EL (cell line): ENCODE measurements at places on chromosomes 5 and 9.
A peak's percentile ranks its signal among the peaks of the same experiment; 100 is the strongest.

- DNase-seq = no peak
Measured at GRCh38 chr5:105947461-105947860, 1723.3 kb downstream of the EFNA5 start.

DNA sequence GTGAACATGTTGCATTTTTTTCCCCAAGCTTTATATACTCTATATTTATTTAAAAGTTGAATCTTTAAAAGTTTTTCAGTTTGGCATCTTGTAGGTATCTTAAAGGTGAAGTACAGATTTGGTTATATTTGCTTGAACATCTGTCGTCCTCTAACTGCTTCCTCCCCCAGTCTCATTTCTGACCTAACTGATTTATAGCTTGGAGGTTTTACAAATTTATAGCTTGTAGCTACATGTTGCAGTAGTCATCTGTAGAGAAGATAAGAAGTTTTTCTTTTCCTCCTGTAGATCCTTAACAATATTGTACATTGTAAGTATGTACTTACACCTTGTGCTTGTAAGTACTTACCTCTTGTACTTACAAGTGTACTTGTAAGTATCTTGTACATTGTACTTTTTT lies 31.0 kb upstream of the ROPN1L start:
- no peak for DNase-seq

GRCh38 chr9:99299211-99300102 lies 77.4 kb downstream of the SEC61B start:
- peak; percentile 63 for DNase-seq

- no peak for DNase-seq
Measured at GRCh38 chr9:137032858-137033257, 970 bp upstream of the FUT7 start.

- DNase-seq = no peak
Measured at GRCh38 chr9:9392755-9393154, 1220.0 kb downstream of the PTPRD start.

DNA sequence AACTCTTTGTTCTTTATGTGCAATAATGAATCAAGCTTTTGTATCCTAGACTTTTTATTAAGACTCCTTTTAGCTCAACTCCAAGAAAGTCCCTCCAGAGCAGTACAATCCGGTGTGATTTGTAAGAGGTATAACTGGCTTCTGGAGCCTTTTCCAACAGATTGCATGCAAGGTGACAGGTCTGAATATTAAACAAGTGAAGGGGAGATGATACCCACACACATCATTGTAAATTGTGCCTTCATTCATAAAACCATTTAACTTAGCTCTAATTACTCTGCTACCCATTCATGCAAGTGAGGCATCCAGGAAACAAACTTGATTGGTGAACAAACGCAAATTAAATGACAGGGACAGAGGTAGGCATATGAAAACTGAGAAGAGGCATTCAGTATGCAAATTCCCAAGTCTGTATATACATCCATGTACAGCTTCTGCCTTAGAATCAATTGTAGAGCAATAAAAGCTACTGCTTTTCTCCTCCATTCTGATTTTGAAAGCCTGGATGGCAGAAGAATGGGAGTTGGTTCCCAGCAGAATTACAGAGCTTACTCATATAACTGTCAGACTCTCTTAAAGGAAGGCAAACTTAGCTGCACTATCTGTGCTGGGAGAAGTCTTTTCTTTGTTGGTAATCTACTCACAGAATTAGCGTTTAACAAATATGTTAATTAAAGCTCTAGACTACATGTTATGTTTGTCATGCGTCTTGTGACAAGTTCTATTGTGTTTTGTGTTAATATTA lies 261.0 kb upstream of the CDH6 start:
- DNase-seq = no peak

DNA sequence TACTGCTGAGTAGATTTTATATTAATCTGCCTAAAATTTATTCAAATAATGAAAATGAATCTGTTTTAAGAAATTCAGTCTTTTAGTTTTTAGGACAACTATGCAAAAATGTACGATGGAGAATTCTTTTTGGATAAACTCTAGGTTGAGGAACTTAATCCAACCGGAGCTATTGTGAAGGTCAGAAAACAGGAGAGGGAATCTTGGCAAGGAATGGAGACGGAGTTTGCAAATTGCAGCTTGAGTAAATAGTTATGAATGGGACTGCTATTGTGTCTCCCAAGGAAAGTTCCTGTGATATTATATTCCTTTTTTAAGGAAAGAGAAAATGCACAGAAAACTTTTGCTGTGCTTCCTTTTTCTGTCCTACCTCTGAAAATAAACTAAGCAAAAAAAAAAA lies 67.9 kb downstream of the IQGAP2 start:
- DNase-seq = no peak

DNA sequence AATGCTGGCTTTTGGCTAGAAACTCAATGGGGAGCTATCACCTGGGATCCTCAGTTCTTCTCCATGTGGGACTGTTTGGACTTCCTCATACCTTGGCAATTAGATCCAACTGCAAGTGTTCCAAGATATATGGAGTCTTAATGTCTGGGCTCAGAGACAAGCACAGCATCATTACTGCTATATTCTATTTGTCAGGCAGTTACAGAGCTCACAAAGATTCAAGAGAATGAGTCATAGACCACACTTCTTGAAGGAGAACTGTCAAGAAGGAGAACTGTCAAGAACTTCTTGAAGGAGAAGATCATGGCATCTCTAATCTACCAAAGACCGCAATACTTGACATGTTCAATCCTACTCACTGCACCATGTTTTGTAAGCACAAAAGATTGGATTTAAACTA lies 106.8 kb upstream of the NREP start:
- DNase-seq = no peak

- peak; percentile 51 for DNase-seq
Measured at GRCh38 chr9:120985819-120986222, 59.2 kb upstream of the TRAF1 start.

- DNase-seq = no peak
Measured at GRCh38 chr5:153539983-153540382, 49.5 kb downstream of the GRIA1 start.

GRCh38 chr5:91031402-91031752 lies 351.7 kb downstream of the ARRDC3 start:
- no peak for DNase-seq

DNA sequence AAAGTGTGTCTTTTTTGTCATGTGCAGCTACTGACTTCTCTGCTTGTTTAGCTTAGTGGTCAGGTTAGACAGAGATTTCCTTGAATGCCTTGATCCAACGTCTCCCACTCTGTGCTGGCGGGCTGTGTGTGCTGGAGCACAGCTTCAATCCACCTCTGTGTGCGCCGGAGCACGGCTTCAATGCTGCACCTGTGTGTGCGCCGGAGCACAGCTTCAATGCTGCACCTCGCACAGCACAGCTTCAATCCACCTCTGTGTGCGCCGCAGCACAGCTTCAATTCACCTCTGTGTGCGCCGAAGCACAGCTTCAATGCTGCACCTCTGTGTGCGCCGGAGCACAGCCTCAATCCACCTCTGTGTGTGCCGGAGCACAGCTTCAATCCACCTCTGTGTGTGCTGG lies 69.0 kb upstream of the PHYKPL start:
- no peak for DNase-seq

GRCh38 chr9:109742776-109743348 lies 37.1 kb upstream of the PALM2AKAP2 start:
- DNase-seq = no peak

GRCh38 chr9:14730461-14730898 lies 7.9 kb upstream of the CER1 start:
- DNase-seq = no peak

- DNase-seq = no peak
Measured at GRCh38 chr5:119250946-119251901, 104.6 kb upstream of the TNFAIP8 start.

DNA sequence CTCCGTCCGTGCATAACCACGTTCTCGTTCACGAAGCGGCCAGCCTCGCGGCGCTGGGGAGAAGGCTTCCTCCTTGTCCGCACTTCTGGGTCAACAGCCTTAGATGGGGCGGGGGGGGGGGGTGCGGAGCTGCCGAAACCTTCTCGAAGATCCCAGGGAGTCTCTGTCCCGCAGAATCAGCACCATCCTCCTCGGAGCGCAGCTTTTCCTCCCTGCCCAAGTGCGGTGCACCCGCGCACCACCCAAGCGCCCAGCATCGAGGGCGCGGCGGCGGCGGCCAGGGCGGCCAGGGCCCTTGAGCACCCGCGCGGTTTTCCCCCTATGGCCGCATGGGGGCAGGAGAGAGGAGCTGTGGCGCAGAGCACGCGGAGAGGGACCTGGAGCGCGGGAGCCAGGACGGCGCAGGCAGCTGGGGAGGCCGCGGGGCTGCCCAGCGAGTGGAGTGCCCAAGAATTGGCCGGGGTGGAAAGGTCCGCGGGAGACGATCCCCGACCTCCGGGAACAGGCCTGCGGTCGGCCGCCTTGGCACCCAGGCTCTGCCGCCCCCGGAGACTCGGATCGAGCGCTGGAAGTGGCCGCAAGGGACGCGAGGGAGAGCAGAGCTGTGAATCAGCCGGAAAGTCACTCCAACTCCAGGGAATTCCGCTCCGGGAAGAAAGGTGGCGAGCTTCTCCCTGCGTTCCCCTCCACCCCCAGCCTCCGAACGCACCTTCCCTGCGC lies 43.1 kb downstream of the TMEM174 start:
- DNase-seq = peak; percentile 88

DNA sequence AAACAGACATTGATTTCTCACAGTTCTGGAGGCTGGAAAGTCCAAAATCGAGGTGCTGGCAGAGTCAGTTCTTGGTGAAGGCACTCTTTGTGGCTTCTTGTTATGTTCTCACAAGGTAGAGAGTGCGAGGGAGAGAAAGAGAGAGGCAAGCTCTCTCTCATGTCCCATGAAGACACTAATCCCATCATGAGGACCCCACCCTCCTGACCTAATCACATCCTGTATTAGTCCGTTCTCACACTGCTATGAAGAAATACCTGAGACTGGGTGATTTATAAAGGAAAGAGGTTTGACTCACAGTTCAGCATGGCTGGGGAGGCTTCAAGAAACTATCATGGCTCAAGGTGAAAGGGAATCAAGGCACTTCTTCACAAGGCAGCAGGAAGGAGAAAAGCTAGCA lies 5.7 kb upstream of the AMACR start:
- no peak for DNase-seq

DNA sequence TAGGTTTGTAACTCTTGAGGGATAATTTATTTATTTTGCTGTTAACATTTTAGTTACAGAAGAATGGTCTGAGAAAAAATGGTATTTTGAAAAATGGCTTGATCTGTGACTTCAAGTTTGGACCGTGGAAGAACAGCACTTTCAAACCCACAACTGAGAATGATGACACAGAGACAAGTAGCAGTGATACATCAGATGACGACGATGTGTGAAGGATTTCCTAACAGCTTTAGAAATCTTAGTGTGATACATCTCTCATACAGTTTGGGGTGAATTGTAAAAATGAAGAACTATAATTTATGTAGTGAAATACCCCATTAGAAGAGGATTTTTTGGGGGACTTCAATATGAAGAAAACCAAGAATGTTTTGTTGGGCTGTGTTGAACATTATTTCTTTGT lies 88.7 kb downstream of the GPBP1 start:
- no peak for DNase-seq

DNA sequence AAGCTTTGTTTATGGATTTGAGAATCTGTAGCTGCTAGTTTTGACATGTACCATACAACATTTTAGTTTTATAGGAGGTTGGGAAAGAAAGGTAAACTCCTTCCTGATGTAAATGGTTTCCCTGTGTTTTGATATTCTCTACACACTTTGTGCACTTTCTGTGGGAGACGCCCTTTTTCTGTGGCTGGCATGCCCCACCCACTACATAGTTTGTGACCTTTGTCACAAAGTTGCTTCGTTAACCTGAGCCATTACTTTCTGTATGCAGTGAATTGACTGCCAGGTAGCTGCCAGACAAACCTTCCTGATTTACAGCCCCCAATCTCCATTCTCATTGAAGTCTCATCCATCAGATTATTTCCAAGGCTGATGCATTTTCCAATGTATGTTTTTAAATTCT lies 90.6 kb downstream of the NLN start:
- no peak for DNase-seq

- no peak for DNase-seq
Measured at GRCh38 chr9:21592063-21592338, 109.9 kb upstream of the IFNE start.

DNA sequence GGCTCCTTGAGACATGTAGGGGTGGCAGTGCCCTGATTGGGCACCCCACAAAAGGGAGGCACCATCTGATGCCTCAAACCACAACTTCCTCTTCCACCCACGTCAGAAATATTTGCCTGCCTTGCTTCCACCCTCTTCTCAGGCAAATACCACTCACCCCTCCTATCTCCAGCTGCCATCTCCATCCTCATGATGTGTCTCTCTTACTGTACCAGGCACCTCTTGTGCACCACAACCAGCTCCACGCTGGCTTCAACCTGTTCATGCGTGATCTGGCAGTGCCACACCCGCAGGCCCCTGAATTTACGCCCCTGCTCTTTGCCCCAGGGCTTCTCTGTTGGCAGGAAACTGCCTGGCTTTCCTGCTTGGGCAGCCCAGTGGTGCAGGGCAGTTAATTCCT lies 87.8 kb upstream of the HSPA9 start:
- DNase-seq = peak; percentile 44

DNA sequence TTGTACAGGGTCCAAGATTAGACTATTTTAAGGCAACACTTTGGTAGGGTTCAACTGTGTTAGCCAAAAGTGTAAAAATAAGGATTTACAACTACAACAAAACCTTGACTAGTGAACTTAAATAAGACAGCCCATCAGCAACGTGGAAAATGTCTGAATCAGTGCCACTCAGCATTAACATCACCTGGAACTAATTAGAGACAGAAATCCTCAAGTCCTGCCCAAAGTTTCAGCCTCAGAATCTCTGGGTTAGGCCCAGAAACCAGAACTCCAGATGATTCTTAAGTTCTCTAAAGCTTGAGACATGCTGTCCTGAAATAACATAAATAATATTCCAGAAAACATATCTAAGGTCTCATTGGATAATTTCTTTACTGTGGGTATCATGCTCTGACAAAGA lies 118.6 kb downstream of the SEMA6A start:
- no peak for DNase-seq

DNA sequence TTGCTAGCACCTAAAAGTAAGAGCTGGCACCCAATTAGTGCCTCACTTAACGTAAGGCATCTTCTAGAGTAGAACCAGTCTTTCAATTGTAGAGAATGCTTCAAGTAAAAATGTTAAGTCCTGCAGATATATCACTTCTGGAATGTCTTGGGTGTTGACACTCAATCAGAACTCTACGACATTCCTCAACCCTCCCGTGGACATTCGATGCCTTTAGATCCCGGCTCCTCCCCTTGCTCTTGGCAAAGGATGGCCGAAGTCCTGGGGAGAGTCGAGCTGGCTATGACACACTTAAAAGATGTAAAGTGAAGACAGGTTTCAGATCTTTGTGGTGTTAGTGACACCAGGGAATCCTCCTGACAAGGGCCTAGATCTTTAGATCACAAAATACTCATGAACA lies 87.5 kb upstream of the ERCC6L2 start:
- no peak for DNase-seq

- no peak for DNase-seq
Measured at GRCh38 chr9:123326662-123327093, 29.3 kb upstream of the CRB2 start.
